ENCODE measurements at places on chromosomes 7 and 10.

DNA sequence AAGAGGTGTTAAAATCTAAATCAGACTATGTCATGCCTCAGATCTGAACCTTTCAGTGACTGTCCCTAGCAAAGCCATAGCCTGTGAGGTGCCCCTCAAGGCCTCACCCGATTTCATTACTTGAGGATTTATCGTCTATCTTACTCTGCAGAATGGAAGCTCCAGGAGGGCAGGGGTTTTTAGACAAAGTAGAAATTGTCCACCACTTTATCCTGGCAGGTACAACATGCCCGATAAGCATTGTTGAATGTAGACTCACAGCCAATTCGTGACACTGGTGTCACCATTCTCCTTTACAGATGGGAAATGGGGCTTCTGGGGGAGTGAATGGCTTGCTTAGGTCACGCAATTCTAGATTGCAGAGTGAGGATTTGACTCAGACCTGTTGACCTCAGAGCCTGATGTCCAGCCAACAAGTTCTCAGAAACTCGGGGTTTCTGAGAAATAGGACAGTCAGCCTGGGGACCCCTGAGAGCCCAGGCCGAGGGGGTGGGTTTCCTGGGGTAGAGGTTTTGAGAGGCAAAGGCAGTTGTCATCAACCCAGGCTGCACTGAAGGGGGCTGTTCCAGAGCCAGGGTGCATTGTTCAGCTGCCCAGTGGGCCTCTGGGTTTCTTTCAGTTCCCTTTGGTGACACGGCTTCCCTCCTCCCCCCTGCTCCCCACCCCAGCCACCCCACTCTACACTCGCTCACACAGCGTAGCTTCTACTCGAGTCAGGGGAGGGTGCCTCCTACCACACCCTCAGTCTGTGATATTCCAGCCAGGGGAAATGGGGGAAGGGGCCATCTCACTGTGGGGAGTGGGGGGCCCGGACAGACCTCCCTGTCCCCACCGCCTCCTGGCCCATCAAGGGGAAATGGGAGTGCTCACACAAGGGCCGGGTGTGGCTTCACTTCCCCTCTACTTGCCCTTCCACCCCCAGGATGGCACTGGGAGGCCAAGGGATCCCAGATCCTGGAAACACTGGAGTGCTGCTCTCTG lies 3.1 kb upstream of the IRF5 start:
- DNase-seq = no peak

- DNase-seq = no peak
These were observed 37.0 kb downstream of the CNPY1 start for GRCh38 chr7:155509359-155509724.

GRCh38 chr10:120459185-120459584 lies 2.2 kb downstream of the PLPP4 start:
- DNase-seq = no peak

DNA sequence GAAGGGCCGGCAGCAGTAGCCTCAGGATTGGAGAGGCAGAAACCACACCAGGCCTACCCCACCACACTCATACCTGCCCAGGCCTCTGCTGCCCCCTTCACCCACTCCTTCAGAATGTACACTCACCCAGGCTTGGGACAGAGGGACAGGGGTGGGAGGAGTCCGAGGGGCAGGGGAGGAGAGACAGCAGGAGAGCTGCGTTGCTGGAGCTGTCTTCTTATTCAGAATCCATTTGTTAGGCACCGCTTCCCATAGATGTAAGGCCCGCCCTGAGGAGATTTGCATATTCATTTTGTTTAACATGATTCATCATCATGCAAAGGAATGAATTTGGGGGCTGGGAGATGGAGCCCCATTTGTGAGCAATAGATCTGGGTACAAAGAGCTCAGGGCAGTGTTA lies 156.7 kb downstream of the CDH23 start:
- DNase-seq = no peak

DNA sequence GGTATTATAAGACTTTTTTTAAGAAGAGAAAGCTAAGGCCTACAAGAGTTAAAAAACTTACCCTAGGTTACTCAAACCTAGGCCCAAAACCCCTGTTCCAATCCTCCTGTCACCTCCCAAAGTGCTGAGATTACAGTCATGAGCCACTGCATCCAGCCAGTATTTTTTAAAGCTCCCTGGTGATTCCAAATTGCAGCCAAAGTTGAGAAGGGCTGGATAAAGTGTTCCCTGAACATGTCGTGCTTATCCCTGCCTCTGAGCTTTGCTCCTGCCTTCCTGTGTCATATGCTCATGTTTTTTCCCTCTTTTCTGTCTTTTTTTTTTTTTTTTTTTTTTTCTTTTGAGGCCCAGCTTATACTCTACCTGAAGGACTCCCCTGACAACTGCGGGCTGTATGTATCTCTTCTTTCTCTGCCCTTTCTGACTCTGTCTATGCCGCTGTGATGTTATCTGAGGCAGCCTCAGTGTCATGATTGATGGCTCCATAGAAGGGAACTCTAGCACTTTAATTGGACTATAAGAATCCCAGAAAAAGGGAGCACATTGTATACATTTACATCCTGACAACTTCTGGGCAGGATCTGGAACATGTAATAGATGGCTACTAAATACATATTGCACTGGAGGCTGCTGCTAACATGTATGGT lies 8.0 kb downstream of the AKR1B10 start:
- DNase-seq = no peak

GRCh38 chr7:33278095-33278494 lies 148.7 kb downstream of the BBS9 start:
- DNase-seq = no peak

GRCh38 chr10:131889755-131890154 lies 11.1 kb upstream of the PPP2R2D start:
- no peak for DNase-seq

- DNase-seq = no peak
These were observed 48.7 kb downstream of the GNAI1 start for GRCh38 chr7:80183351-80183750.

DNA sequence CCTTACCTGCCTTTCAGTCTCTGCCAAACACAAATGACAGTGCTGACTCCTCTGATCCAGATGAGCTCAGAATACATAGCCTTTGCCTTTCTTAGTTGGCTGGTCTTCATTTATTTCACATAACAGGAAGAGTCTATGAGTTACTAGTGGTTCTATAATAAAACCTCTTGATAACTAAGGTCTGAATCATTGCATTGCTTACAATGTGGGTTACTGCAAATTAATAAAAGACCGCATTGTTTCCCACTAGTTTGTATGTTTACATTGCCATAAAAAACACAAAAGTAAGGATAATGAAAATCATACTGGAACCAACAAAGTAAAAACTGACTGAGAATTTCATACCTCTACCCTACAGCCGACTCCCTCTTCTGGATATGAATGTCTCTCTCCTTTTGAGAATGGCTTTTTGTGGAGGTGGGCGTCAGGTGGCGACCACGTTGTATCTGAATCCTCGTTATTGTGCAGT lies 62.0 kb upstream of the AKR1E2 start:
- DNase-seq = peak; percentile 88

DNA sequence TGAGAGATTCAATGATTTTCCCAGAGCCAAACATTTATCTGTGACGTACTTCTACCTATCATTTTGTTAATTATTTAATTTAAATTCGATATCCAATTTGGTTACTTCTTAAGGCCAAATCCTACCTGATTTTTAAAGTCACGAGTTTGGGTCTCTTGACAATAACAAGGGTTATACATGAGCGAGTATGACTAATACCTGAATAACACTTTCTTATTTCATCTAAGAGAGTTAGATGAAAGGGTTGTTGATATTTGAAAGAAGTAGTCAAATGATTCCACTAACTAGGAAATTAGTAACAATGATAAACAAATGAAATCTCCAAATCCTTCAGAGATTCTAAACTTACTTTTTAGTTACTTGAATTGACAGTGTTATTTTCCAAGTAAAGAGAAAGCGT lies 1086.9 kb downstream of the XPNPEP1 start:
- no peak for DNase-seq

GRCh38 chr7:128168667-128169210 lies 72.3 kb upstream of the LEP start:
- DNase-seq = peak; percentile 46

GRCh38 chr10:86313621-86314041 lies 53.0 kb downstream of the GRID1 start:
- DNase-seq = no peak

DNA sequence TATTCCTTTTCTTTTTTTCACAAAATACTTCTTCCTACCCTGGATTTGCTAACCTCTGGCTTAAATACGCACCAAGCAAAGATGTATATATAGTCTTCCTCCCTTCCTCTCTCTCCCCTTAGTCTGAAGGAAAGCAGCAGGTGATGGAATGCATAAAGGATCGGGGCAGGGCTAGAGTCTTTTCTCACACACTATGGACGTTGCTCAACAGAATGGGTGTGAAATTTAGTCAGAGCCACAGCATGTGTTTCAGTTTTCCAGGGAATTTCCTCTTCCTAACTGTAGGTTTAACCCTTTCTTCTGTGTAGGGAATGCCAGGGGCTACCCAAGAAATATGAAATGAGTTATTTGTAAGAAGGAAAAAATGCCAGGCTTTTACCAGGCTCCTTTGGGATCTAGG lies 71.4 kb upstream of the NFKB2 start:
- DNase-seq = peak; percentile 52
